ENCODE measurements at places on chromosomes 7 and 10.

- DNase-seq = no peak
Measured at GRCh38 chr10:76736815-76737618, 900.6 kb downstream of the KCNMA1 start.

DNA sequence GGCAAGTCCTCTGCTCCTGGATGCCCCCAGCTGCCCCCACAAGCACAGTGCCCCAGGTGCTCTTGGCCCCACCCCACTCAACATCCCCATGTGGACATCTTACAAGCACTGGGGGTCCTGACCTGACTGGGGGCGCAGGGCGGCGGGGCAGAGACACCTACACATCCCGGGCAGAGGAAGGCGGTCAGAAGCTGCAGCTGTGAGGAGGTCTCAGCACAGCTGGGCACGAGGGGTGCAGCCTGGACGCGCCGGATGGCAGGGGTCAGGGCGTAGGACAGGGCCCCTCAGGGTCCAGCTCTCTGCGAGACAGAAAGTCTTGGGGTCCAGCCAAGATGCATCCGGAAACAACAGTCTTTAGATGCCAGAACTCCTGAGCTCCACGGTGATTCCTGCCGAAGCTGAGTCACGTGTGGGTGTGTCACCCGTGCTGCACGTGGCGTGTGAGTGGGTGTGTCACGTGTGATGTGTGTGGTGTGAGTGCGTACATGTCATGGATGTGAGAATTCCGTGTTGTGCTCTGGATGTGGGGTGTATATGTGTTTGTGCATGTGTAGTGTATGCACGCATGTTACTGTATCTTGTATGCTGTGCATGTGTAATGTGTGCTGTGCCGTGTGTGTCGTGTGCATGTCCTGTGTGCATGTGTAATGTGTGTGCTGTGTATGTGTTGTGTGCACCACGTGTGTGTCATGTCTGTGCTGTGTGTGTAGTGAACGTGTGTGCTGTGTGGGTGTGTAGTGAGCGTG, 5.1 kb downstream of the VENTX start:
- no peak for DNase-seq

DNA sequence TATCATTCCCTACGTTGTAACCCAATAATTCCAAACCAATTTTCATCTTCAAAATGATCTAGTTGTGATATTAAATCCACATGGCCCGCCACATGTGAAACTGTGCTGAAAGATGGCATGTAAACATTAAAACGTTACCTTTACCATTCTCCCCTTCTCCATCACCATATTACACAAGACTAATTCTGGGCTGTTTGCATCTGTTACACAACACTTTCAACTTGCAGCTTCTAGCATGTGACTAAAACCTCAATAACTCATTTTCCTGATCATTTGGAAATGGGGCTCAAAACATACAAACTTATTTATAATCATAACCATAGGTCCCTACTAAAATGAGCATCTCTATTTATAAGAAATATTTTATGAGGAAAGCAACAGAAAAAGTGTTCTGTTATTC, 4.7 kb downstream of the MTERF1 start:
- no peak for DNase-seq

- no peak for DNase-seq
Measured at GRCh38 chr7:142487124-142487523, 229.3 kb upstream of the PRSS58 start.

GRCh38 chr10:95267251-95267650, 23.6 kb downstream of the PDLIM1 start:
- no peak for DNase-seq

DNA sequence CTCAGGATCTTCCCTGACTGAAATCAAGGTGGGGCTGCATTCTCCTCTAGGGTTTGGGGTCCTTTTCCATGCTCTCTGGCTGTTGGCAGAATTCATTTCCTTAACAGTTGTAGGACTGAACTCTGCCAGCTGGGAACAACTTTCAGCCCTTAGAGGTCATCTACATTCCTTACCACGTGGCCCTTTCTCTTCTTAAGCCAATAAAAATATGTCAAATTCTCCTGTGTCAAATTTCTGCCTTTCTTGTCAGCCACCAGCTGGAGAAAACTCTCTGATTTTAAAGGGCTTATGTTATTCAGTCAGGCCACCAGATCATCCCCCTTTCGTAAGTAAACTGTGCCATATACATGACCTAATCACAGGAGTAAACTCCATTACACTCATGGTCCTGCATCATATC, 95.3 kb upstream of the IL6 start:
- DNase-seq = no peak

DNA sequence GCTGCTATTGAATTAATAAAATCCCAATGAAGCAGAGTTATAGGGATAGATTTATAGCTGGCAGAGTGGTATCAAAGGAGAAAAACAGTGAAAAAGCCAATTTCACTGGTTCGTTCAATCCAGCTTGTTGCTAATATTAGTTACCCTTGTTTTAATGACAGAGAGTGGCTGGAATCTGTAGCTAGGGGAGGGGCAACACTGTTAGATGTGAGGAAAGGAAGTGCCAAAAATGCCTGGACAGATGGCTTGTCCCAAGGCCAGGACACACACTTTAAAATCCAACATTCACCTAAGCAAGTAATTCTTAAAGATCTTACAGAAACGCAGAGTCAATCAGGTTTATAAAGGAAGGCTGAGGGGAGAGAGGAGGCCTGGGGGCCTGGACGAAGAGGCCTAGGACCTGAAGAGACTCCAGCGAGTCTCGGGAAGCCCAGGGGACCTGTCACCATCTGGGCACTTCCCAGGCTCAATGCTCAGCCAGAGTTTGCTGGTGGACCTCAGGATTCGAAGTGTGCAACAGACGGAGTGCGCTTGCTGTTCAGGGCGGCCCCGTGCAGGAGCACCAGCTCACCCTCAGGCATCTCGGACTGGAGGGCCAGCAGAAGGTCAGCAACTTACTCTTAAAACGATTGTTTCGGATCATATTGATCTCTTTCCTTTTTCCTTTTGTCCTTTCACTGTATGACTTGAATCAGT, 36.7 kb downstream of the TMEM248 start:
- no peak for DNase-seq

GRCh38 chr10:43903451-43903850, 254.8 kb upstream of the ZNF32 start:
- no peak for DNase-seq

GRCh38 chr7:4895766-4896165, 12.2 kb upstream of the RADIL start:
- no peak for DNase-seq

- DNase-seq = no peak
Measured at GRCh38 chr10:27783660-27784059, 38.0 kb upstream of the MKX start.

- DNase-seq = no peak
Measured at GRCh38 chr7:155489862-155490696, 32.1 kb downstream of the EN2 start.

Data from stimulated activated CD4-positive, alpha-beta T cell treated with anti-CD3 and anti-CD28 coated beads, TNF-alpha, amount 100 ng/mL, for 1 hour (primary cell).